ENCODE measurements at places on chromosomes 6 and 20.
A peak's percentile ranks its signal among the peaks of the same experiment; 100 is the strongest.

- no peak for DNase-seq
These were observed 48.3 kb downstream of the OR2B6 start for GRCh38 chr6:28005152-28005890.

- no peak for DNase-seq
These were observed 14.8 kb downstream of the DCBLD1 start for GRCh38 chr6:117497237-117497636.

GRCh38 chr6:87799651-87800050 is 97.6 kb upstream of the AKIRIN2 start:
- no peak for DNase-seq

- DNase-seq: peak; percentile 72
These were observed 116.6 kb downstream of the MRPL14 start for GRCh38 chr6:44010411-44011349.

DNA sequence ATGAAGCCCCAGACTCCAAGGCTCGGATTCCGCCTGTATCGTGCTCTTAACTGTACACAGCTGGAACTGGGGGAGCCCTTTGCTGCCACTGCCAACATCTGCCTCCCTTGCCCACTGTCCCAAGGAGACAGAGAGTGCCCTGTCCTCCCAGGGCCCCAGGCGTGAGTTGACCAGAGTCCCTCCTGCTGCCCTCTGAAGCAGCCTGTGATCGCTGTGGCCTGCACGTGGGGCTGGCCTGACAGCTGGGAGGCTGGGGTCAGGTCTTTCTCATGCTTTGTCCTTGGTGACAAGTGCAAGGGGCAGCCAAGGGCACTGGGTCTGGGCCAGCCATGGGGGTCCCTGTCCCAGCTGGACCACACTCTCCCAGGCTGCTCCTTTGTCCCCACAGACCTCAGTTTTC is 44.3 kb downstream of the KIAA1755 start:
- no peak for DNase-seq
